ENCODE measurements at places on chromosomes 7 and 10.

DNA sequence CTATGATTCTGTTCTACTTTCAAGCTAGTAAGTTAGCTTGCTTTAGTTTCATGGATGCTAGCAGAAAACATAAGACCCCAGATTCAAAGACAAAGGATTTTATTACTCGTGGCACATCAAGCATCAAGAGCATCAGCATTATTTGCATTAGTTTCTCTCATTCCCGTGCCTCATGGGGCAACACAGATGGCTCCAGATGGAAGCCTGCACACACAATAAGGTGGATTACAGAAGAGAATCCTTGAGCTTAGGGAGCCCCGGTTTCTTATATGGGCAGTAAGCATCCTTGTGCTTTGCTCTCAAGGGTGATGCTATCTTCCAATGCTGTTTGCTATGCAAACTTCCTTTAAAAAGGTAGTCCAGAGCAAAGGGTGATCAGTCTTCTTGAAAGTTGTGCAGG lies 10.7 kb upstream of the CAPZA2 start:
- DNase-seq: no peak

DNA sequence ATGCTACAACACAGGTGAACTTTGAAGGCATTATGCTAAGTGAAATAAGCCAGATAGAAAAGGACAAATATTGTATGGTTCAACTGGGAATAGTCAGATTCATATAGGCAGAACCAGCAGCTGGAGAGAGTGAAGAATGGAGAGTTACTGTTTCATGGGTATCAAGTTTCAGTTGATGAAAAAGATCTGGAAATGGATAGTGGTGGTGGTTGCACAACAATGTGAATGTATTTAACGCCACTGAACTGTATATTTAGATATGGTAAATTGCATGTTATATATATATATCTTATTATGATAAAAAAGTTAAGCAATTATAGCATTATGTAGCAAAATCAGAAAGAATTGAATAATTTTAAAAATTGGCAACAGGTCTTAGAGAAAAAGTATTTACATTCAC lies 3.9 kb downstream of the LMBR1 start:
- DNase-seq: no peak

GRCh38 chr10:131825150-131825848 lies 75.5 kb upstream of the PPP2R2D start:
- DNase-seq: no peak

DNA sequence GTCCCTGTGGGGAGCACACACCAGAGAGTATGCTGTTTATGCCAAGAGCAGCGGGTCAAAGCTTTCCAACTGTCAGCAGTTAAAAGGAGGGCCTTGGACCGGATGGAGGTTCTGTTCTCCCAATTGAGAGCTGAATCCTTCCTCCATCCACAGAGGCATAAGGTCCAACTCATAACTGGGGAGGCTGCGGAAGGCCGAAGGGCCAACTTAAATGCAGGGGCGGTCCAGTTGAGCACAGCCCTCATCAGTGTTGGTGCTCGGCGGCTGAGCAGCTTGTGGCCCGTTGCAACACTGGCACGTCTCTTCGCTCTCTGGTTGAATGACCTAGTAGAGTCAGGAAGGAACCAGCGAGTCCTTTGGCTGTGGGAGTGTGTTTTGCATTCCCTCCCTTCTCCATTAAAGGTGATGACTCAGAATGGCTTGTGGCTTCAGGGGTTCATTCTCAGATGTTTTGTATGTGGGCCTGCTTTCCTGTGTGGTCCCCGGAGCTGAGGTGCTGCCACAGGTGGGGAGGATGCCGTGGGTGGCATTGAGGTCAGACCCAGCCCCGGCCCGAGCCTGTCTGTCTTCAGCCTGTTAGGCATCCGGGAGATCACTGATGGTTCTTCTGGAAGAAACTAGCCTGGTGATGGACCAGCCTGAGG lies 44.8 kb upstream of the DMBT1 start:
- DNase-seq: no peak

DNA sequence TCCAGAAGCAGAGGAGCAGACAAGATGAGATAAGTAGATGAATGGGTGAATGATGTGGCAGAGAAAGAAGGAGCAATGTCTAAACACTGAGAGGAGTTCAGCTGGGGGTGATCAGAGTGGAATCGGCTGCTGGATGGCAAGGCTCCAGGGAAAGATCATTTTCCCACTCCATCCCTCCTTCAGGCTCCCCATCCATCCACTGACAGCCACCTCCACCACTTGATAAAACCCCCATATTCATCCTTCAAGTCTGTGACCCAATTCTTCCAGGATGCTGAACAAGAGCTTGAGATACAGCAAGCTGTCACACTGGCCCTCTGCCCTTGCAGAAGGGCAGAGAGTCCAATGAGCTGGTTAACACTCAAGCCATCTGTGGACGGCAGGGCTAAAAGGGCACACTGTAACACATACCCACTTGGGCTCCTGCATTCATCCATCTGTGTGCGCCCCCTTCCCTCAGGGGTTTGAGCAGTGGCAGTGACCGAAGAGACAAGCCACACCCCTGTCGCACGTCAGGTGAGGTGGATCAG lies 30.8 kb upstream of the CACNB2 start:
- DNase-seq: no peak

- DNase-seq: no peak
Observed at GRCh38 chr10:67770537-67770936, 67.5 kb downstream of the DNAJC12 start.

GRCh38 chr10:46327685-46328084 lies 40.9 kb downstream of the ANTXRL start:
- no peak for DNase-seq

DNA sequence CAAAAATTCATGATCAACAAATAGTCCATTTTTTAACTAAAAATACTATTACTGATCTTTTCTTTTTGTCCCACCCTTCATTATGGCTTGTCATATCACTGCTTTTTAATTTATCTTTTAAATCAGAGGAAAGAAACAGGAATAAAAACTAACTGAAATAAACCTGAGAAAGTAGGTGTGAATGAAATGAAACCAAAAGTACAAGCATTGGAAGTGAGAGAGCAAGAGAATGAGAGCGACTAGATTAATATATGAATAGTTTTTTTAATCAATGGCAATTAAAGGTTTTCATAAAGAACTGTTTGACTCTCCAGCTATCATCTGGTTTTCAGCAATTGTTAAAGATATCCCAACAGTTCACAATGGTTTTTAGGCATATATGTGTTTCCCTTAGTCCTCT lies 137.8 kb downstream of the SPAG6 start:
- DNase-seq: no peak

DNA sequence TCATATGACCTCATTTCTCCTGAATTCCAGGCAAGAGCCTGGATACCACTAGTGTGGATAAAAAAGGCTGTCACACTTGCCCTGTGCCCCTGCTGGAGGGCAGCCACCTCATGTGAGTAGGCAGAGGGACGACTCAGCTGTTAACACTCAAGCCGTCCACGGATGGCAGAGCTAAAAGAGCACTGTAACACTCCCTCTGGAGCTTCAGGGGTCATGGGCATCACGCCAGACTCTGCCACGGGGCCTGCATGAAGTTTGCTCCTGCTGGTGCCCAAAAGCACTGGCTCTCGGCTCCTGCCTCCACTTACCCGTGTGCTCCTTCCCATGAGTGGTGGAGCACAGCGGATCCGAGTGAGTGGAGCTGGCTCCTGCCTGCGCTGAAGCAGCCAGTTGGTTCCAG lies 919.8 kb upstream of the C7orf33 start:
- DNase-seq: no peak

- no peak for DNase-seq
Observed at GRCh38 chr7:47464266-47464665, 117.6 kb downstream of the TNS3 start.

GRCh38 chr7:107388604-107389003 lies 81.3 kb upstream of the GPR22 start:
- DNase-seq: no peak

- no peak for DNase-seq
Observed at GRCh38 chr10:80567292-80567691, 29.6 kb downstream of the SH2D4B start.

- DNase-seq: no peak
Observed at GRCh38 chr7:133428326-133428725, 175.4 kb downstream of the EXOC4 start.

GRCh38 chr7:4574851-4575250 lies 107.2 kb upstream of the FOXK1 start:
- no peak for DNase-seq

- no peak for DNase-seq
Observed at GRCh38 chr7:113366122-113366521, 247.8 kb upstream of the SMIM30 start.

DNA sequence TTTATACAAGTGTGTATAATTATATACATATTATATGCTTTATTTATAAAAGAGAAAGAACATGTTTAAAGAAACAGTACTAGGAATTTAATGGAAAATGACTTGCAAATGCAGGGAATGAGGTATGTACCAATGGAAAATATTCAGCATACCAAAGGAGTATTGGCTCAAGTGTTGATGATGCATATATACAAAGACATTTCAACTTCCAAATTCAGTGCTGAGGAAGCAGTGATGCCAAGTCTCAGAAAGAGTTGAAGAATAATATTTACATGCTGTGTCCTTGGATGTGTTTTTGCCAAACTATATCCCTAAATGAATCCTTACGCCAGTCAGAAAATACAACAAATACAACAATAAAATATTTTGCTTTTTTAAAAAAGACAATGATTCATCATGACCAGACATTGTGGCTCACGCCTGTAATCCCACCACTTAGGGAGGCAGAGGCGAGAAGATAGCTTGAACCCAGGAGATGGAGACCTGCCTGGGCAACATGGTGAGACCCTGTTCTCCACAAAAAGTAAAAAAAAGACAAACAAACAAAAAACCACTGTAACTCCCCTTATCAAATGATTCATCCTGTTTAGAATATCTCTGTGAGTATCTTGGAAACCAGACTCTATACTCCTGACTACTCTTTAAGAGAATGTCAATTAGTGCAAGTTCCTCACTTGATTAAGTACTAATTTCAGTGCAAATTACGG lies 157.2 kb downstream of the CHRM2 start:
- DNase-seq: no peak

DNA sequence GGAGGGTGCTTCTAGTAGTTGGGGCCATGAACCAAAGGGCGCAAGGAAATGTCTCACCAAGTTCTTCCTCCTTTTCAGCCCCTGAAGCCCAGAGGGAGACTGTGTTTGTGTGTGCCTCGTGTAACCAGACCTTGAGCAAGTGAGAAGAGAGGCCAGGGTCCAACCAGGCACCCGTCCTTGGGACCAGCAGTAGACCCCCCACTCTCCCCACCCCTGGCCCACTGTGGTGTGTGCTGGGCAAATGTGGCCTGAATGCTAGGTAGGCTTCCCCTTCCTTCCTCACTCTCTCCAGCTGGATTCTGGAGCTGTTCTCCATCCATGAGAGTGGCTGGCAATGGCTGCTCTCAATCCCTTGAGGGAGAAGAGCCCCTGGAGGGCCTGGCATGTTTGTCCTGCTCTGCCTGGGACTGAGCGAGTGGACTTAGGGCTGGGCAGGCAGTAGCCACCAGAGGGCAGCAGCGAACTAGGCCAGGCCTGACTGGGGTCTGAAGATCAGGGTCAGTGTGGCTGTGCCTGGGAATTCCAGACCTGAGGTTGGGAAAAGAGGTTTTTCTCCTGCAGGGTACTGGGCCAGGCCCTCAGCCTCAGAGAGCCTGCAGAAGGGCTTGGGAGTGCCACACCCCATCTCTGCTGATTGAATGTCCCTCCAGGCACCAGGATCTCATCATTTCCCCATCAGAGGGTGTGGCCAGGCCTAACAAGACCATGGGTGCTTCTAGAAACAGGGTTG lies 12.5 kb downstream of the SFRP5 start:
- peak; percentile 63 for DNase-seq

GRCh38 chr10:119466655-119467054 lies 75.9 kb downstream of the RGS10 start:
- no peak for DNase-seq

DNA sequence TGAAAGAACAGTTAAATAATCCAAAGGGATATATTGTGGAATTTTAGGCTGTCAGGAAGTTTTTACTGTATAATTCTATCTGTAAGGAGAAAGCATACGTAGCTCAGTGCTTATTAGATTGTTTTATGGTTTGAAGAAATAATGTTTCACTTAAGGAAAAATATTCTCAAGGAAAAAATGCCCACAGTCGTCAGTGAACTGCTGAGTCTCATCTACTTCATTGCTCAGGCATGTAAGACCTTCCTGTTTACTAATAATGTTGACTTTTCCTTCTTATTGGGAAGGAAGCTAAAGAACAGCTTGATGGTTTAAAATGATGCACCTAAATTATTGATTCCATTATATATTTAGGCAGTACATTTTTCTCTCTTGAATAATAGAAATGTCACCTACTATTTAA lies 304.2 kb downstream of the SDK1 start:
- no peak for DNase-seq

DNA sequence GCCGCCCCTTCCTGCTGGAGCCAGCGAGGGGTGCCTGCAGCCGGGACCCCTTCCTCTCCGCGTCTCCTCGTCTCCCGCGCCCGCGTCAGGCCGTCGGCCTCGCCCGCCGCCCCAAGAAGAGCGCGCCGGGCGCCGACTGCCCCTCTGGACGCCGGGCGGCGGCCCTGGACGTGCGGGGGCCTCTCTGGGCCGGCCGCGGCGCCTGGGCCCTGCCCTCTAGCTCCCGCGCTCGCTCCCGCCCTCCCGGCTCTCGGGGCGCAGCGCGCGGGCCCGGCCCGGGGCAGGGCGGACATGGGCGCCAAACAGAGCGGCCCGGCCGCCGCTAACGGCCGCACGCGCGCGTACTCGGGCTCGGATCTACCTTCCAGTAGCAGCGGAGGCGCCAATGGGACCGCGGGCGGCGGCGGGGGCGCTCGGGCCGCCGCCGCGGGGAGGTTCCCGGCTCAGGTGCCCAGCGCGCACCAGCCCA lies 704 bp downstream of the ZNRF2 start:
- no peak for DNase-seq

GRCh38 chr10:94351089-94351488 lies 11.7 kb downstream of the NOC3L start:
- DNase-seq: no peak

- DNase-seq: no peak
Observed at GRCh38 chr10:6027929-6028328, 34.2 kb downstream of the IL2RA start.

GRCh38 chr7:87448388-87448787 lies 27.1 kb downstream of the ABCB4 start:
- no peak for DNase-seq

GRCh38 chr7:12360948-12361347 lies 42.7 kb downstream of the VWDE start:
- DNase-seq: no peak

GRCh38 chr10:78038105-78038504 lies 4.4 kb downstream of the RPS24 start:
- DNase-seq: no peak

- DNase-seq: no peak
Observed at GRCh38 chr7:12809476-12809875, 122.0 kb downstream of the ARL4A start.

- no peak for DNase-seq
Observed at GRCh38 chr10:101619983-101620382, 31.9 kb downstream of the DPCD start.
